ENCODE measurements at places on chromosomes 4 and X.

GRCh38 chr4:10204401-10205058, 87.9 kb upstream of the WDR1 start:
- no peak for DNase-seq

GRCh38 chrX:4754878-4755604, 1041.6 kb upstream of the PRKX start:
- DNase-seq, result no peak

GRCh38 chr4:94690851-94691254, 66.9 kb upstream of the BMPR1B start:
- no peak for DNase-seq

- DNase-seq, result peak; percentile 87
Observed at GRCh38 chrX:133415276-133416105, at the start of gene GPC4. Gene GPC4, minus strand, starts transcription at chrX:133415489. Its CDS starts 524 bp downstream, at chrX:133414965.

GRCh38 chrX:13239272-13239671, 80.6 kb downstream of the ATXN3L start:
- DNase-seq, result no peak

DNA sequence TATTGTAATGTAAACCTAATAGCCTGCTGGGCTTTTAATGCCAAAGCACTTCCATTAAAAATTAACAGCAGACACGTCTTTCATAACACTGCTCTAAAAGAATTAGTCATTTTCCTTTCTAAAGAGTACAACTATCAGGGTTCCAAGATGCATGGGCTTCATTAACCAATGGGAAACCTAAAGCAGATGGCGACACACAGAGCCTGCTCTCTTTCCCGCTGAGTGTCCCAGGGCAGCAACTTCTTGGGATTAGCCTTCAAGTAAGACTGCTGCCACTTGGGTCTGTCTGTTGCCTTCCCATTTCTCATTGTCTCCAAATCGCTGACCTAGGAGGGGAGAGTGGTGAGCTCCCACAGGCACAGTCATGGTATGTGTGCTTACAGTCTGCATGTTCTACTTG, 14.0 kb upstream of the PHKA2 start:
- DNase-seq, result no peak

GRCh38 chr4:92305878-92306520, 2.2 kb downstream of the GRID2 start:
- DNase-seq, result no peak

DNA sequence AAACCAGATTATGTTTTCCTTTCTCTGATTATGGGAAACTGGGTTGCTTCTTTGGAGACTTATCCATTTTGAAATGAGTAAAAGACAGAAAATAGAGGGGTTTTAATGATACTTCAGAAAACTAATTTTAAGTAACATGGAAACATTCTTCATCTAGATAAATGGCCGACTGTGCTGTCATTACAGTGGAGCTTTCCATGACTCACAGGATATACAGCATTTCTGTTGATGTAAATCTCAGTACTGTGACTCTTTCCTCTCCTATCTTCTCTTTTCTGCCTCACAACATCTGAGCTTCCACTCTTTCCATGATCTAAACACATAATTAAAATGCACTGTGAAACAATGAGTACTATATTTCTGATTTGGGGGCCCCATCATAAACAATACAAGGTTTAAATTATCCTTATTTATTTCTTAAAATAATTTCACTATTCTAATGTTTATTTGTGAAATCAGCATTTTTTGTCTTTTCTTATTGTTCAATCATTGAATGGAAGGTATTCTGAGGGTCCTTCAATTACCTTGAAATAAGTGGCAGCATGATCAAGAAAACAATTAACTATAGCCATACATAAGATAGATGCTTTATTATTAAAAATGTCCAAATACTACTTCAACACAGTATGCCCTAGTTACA, 19.3 kb downstream of the SEC24D start:
- no peak for DNase-seq

DNA sequence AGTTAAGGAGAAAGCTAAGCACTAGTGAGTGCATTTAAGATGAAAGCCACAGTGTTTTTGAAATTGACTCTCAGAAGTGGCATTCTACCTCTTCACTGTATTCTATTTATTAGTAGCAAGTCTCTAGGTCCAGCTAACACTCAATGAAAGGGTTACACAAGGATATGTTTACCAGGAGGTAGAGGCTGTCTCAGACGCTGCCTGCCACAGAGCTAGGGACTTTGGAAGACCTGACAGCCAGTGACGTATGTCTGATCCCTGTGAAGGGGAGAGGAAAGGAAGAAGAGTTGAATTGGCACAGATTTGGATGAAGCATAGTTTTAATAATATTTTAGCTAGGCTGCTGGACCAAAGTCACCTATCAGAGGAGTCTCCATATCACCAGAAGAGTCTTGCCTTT, 36.5 kb upstream of the KLHL2 start:
- no peak for DNase-seq

- peak; percentile 51 for DNase-seq
Observed at GRCh38 chr4:177455561-177455970, 13.3 kb upstream of the AGA start.

DNA sequence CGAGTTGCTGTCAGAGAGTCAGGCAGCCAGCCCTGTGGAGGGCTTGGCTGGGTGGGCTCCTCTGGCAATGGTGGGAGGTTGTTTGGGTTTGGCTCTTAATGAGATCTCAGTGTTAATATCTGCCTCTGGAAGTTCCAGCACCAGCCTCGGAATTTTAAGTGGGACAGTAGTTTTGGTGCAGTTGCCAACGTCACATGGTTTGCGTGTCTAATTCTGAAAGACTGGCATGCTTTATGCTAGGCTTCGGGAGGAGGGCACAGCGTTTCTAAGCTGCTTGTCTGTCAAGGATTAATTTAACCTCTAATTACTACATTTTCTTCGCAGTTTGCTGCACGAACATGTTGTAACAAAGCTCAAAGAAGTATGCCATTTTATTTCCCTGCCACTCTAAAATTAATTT, 9.2 kb downstream of the MAMLD1 start:
- DNase-seq, result no peak

- DNase-seq, result no peak
Observed at GRCh38 chr4:173211222-173211621, 42.6 kb downstream of the GALNT7 start.

DNA sequence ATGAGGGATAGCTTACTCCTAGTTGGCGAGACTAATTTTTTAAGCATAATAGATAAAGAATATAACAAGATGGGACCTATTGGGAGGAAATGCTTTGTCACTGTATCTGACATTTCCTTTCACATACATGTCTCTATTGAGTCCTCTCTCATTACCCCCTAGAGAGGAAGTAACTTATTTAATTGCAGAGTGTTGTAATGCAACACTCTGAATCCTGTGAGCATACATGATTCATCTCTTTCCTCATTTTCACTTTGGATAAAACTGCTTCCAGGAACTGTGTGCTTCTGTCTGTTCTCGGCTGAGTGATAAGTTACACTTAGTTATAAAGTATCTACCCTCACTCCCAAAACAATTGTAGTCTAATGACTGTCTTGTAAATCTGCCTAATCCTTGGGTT, 266.1 kb upstream of the ANXA10 start:
- no peak for DNase-seq

GRCh38 chr4:39061457-39061856, 575 bp upstream of the KLHL5 start:
- DNase-seq, result no peak

DNA sequence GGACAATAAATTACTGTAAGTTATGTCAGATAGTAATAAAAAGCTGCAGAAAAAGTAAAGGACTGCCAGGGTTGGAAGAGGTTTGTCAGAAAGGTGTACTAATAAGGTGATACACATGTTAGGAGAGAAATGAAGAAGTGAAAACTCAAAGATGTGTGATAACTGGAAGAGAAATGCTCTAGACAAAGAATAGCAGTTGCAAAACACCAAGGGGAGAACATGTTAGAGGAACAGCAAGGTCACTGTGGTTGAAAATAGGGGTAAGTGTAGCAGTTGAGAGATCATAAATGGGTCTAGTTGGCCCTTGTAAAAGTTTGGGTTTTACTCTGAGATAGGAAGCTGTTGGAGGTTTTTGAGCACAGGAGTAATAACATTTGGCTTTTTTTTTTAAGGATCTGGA, 46.9 kb downstream of the HSPA4L start:
- DNase-seq, result no peak

- DNase-seq, result peak; percentile 93
Observed at GRCh38 chrX:119606280-119607017, at the start of gene NKRF. Gene NKRF, minus strand, starts transcription at chrX:119606424.

GRCh38 chrX:12245650-12246645, 107.7 kb downstream of the FRMPD4 start:
- DNase-seq, result no peak

DNA sequence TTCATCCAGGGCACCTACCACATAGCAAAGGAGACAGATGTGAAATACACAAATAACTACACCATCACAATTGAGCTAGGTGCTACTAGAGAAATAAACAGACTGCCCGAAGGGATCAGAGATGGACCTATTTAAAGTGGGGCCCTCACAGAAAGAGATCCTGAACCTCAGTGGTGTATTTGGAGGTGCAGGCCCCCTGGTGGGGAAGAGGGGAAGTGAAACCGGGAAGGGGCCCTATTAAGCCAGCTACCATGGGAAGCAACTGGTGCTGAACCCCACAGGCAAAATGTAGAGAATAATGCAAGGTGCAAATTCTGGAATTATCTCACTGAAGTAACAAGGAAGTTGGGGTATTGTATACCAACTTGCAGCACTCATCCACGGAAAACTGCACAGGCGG, 78.6 kb upstream of the FAM9A start:
- no peak for DNase-seq

DNA sequence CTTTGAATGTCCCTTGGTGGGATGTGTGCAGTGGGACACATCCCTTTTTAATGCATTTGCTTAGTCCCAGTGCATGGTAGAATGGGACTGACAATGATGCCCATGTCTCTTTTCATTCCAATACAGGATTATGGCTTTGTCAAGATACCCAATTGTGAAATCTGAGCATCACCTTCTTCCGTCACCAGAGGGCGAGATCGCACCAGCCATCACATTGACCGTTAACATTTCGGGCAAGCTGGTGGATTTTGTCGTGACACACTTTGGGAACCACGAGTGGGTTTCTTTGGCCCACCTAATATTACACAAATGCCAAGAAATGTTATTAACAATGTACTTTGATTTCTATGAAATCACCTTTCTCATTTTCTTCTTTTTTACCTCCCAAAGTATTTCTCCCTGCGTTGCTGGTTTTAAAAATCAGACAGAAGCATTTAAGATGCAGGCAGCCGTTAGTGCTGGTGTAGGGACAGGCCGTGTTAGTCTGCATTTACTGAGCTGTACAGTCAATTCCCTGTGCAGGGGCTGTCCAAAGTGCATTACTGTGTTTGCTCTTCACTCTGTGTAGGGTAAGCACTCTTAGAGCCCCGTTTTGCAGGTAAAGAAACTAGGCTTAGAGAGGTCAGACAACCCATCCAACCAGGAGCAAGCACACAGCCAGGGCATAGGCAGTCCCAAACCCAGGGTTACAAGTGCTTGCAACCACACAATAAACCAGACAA, 46.5 kb downstream of the CWH43 start:
- DNase-seq, result no peak

DNA sequence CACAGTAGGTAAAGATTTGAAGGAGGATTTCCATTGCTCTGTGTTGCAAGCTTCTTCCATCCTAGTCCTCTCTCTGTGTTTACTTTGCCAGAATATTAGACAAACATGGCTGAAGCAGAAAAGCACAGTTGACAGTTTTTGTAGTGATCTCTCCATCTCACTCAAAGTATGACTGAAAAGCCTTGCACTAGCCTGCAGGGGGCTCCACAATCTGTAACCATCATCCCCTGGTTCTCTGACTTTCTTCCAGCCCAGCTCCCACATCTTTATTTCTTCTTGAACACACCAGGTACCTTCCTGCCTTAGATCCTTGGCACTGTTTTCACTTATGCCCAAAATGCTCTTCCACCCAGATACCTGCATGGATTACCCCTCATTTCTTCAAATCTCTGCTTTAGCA, 34.1 kb upstream of the HHIP start:
- DNase-seq, result no peak

DNA sequence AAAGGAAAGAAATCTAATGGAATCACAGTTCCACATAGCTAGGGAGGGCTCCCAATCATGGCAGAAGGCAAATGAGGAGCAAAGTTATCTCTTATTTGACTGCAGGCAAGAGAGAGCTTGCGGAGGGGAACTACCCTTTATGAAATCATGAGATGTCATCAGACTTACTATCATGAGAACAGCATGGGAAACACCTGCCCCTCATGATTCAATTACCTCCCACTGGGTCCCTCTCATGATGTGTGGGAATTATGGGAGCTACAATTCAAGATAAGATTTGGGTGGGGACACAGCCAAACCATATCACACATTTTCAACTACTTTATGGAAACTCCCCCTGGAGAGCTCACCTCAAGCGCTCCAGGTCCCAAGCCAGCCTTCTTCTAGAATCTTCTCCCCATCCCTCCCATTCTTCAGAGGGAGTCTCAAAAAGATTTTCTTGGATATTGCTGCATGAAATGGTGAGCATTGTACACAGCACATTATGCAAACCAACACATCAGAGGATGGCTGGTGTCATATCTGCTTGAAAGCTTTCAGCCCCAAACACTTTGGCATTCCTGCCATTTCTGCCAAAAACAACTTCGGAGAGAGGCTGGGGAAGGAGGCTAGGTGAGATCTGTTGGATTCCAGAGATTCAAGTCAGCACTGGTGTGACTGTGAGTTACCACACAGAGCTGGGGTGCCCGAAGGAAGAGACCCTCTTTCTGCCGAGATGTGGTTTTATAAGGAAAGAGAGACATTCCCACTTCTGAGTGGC, 6.9 kb downstream of the FGFBP1 start:
- no peak for DNase-seq

DNA sequence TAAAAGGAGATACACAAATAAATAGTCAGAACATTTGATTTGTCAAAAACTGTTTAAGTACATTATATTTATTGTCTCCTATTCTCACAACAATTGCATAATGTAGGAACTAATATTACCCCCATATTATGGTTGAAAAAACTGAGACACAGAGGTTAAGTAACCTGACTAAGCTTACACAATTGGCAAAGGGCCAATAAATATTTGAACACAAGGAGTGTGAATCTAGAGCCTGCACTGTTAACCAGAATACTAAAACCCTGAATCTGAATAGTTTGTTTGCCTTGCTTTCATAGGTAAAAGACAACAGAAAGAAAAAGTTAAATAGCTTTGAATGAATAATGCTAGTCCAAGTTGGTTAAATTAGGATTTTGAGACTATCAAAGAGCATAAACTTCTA, 55.2 kb downstream of the IL13RA2 start:
- DNase-seq, result no peak

GRCh38 chr4:11730545-11730944, 301.9 kb upstream of the HS3ST1 start:
- no peak for DNase-seq

DNA sequence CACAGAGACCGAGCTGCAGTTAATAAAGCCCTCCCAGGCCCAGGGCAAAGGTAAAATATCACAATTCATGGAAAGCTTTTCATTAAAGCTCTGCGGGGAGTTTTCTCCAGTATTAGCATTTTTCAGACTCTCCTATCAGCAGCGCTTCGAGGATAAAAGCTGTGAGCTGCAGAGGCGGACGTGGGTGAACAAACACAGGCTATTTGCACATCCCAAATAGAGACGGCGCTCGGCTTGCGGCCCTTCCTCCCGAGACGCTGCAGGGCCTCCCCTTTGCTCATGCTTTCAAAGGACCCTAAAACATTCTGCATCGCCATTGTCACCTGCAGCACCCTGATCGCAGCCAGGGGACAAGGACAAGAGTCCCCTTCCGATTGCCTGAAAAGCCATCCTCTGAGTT, 97.3 kb downstream of the SORCS2 start:
- DNase-seq, result no peak
